ENCODE measurements at places on chromosomes 11 and 22.

DNA sequence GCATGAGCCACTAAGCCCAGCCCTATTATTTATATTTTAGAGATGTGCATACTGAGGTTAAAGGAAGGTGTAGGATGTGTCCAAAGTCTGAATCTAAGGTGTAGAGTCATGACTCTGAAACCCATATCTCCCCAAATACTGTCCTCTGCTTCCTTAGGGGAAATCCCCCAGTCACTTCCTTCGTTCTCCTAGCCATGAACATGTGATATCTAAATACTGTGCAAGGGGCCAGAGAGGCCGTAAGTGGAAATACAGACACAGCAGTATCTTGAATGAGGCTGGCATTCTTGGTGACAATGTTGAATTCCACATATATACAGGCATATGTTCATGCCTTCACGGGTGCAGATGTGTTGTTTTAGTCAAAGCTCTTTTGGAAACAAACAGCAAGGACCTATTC lies 21.3 kb upstream of the PATZ1 start:
- no peak for DNase-seq

- DNase-seq: peak; percentile 65
These were observed 19.3 kb downstream of the MTFP1 start for GRCh38 chr22:30444632-30445437.

- peak; percentile 93 for DNase-seq
These were observed 22.4 kb upstream of the APOBEC3A start for GRCh38 chr22:38935023-38935422.

DNA sequence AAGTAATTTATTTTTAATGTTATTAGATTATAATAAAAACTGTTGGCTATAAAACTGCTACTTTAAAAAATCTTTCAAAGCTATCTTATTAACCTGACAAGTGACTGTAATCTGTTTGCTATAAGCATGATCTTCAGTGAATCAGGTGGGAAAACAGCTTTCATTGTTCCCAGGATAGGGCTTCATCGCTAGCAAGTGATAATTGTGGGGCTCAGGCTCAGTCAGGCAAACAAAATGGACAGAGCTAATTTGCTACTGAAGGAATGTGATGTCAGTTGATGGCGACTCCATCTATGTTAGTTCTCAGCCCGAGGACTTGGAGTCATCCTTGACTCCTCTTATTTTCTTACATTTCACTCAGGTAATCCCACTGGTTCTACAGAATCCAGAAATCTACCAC lies 125.0 kb downstream of the RASSF10 start:
- DNase-seq: no peak

GRCh38 chr11:12235947-12236743 lies 125.8 kb downstream of the MICAL2 start:
- DNase-seq: peak; percentile 68

- no peak for DNase-seq
These were observed 541.4 kb downstream of the MN1 start for GRCh38 chr22:27260087-27260698.

DNA sequence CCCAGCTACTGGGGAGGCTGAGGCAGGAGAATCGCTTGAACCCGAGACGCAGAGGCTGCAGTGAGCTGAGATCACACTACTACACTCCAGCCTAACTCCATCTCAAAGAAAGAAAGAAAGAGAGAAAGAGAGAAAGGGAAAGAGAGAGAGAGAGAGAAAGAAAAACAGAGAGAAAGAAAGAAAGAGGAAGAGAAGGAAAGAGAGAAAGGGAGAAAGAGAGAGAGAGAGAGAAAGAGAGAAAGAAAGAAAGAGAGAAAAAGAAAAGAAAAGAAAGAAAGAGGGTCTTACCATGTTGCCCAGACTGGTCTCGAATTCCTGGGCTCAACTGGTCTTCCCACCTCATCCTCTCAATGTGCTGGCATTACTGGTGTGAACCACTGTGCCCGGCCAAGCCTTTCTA lies 22.3 kb downstream of the FBLN1 start:
- DNase-seq: no peak

DNA sequence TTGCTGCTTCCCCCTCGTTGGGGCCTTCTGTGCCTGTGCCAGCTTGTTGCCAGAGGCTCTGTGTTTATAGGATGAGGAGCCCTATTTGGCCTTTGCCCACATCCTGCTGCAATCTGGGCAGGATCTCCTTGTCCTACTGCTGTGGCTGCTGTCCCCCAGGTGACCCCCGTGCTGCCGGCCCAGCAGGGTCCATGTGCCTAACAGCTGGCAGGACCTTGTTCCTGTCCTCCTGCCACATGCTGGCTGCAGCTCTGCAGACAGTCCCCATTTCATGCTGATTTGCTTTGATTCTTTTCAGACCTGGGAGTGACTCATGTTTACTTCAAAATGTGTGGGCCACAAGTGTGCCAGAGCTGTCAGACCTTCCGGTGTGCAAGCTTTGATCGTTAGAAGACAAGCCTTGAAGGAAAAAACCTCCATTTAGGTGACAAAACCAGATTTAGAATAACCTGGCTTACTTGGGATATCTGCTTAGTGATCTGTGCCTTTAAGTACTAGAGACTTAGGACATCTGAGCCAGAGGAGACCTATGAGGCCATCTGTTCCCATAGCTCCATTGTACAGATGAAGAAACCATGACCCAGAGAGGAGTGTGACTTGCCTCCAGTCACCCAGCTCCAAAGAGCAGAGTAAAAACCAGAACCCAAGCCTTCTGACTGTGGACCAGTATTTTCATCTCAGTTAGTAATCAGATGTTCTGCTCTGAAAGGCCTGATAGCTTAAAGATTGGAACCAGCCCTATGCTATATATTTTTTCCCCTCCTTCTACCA lies 11.1 kb downstream of the NAV2 start:
- no peak for DNase-seq

DNA sequence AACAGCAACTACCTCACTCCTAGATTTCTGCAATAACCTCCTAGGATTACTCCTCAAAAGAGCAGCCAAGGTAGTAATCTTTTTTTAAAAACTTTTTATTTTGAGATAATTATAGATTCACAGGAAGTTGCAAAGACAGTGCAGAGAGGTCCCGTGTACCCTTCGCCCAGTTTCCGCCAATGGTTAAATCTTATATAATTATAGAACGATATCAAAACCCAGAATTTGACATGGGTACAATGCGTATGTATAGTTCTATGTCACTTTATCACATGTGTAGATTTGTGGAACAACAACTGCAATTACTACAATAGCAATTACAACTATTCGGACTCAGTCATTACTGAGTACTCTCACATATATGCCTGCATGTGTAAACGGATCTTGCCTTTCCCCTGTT lies 94.8 kb upstream of the APOA1 start:
- DNase-seq: no peak

DNA sequence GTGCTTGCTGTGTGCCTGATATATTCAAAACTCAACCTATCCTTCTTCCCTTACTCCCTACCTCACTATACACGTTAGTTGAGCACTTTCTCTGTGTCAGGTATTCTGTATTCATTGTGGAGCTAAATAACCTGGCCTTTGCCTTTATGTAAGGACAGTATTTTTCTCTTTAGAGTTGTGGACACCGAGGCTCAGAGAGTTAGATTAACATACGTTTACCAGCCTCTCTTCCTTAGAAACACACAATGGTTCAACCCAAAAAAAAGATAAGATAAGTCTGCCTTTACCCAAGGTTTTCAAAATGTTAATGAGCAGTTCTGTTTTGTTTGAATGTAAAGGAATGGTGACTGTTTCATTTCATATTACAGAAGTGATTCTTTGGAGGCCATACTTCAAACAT lies 45.0 kb downstream of the CBL start:
- no peak for DNase-seq

- no peak for DNase-seq
These were observed 3.6 kb downstream of the SHANK3 start for GRCh38 chr22:50676180-50676636.

DNA sequence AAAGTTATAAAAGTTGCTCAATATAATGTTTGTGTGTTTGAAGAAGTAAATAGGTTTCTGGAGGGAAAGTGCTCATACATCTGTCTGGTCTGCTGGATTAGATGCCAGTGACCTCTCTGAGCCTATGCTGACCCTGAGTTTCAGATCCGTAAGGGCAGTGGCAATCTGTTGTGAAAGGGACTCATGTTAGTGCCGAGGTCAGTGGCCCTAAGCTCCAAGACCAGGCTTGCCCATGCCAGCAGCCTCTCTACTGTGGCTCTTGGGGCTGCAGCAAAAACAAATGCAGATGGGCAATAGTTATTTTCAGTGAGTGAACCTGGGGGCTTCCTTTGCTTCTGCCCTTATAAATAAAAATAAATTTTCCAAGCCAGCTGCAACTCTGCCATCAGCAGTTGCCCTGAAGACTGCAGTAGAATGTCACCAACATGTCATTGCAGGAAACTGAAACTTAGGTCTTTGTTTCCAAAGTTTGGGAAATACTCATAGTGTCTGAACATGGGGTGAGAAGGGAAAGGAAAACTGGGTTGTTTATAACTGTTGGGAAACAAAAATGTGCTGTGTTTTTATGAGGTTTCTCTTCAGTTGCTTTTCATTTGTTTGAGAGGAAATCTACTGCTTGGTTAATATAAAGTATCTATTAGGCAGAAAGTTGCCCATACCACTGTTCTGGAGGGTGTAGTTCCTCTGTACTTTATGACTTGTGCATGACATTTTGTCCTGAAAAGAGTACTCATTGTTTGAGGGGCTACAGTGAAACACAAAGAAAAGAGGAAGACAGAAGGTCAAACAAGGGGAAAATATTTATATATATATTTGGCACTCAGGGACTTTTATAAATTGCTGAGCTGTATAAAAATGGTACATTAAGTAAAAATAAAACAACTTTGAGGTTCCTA lies 9.5 kb upstream of the MS4A4E start:
- no peak for DNase-seq

DNA sequence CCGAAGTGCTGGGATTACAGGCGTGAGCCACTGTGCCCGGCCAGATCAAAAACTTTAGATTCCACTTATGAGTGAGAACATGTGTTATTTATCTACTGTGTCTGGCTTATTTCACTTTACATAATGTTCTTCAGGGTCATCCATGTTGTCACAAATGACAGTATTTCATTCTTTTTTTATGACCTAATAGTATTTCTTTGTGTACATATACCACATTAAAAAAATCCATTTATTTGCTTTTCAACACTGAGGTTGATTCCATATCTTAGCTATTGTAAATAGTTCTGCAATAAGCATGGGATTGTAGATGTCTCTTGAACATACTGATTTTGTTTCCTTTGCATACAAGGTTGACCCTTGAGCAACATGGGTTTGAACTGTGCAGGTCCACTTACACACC lies 13.2 kb upstream of the SCGB1D1 start:
- no peak for DNase-seq

- DNase-seq: no peak
These were observed 57.6 kb downstream of the RNF169 start for GRCh38 chr11:74806267-74806666.

DNA sequence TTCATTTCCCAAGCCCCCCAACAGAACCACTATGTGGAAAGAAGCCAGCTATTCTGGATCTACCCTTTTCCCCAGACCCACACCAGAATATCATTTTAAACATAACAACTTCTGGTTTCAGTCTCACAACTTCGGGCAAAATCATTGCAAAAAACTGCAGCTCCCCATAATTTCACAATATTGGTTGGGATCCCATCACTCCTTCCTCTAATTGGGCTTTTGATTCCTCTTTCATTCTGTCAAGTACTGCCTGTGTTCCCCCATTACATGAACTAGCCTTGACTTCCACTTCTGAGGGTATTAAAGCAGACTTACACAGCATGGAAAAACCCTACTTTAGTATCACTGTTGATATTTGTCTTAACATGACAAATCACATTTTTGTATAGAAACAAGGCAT lies 4.1 kb upstream of the APOL3 start:
- no peak for DNase-seq

DNA sequence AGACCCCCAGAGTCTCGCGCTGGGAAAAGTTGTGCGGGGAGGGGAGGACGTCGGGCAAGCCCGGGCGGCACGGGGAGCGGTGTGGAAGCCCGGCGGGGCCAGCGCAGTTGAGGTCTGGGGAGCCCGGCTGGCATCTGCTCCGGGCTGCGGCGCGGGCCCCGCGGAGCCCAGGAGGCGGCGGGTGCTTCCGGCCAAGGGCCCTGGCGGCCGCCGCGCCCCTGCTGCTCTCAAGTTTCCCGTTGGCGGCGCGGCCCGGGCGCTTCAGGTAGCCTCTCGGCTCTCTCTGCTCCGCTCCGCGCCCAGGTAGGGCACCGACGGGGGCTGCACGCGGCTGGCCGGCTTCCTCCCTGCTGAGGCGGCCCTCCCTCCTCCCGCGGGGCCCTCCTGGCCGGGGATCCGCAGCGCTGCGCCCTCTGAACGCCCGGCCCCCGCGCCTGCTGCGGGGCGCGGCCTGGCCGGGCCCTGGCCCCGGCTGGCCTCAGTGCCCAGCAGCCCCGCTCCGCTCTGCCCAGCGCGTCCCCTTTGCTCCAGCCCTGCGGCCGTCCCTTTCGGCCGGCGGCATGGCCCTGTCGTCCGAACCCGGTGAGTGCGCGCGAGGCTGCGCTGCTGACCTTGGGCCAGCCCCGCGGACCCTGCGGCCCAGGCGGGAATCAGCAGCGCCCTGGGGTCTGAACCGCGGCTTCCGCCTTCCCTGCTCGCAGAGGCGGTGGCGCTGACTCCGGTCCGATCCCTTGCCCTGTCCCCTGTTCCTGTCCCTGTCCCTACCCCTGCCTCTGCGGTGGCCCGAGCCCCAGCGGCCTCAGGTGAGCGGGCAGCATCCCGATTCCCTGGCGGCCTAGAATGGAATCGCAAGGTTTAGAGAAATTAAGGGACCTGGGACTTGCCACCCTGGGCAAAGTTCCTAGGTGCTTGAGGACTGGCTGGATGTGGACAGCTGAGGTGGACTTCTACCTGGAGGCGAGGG lies 4.3 kb upstream of the AMPD3 start:
- peak; percentile 52 for DNase-seq

GRCh38 chr11:60984636-60985035 lies 13.2 kb downstream of the CD6 start:
- DNase-seq: no peak

DNA sequence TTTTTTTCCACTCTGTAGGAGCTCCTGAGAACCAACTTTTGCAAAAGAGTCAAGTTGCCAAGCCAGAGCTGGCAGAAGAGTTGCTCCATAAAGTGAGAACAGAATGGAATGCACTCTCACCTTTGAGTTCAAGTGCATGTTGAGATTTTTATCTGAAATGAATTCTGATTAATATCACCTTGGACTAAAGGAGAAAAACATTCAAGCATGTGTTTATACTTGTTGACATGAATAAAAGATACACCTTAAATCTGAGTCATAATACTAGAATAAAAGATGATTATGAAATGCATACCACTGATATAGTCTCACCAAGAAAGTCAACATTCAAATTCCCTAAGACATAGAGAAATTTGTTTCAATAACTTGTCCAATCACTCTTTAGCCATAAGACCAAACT lies 37.8 kb downstream of the ARL14EP start:
- no peak for DNase-seq

- DNase-seq: peak; percentile 32
These were observed 904.5 kb downstream of the DLG2 start for GRCh38 chr11:84722583-84723108.

GRCh38 chr22:20725987-20726558 lies 47.8 kb upstream of the SERPIND1 start:
- no peak for DNase-seq

Measured in NCI-H1092 (cell line).